IPS-NIHi11 (cell line): ENCODE measurements at places on chromosomes 1 and 21.

DNA sequence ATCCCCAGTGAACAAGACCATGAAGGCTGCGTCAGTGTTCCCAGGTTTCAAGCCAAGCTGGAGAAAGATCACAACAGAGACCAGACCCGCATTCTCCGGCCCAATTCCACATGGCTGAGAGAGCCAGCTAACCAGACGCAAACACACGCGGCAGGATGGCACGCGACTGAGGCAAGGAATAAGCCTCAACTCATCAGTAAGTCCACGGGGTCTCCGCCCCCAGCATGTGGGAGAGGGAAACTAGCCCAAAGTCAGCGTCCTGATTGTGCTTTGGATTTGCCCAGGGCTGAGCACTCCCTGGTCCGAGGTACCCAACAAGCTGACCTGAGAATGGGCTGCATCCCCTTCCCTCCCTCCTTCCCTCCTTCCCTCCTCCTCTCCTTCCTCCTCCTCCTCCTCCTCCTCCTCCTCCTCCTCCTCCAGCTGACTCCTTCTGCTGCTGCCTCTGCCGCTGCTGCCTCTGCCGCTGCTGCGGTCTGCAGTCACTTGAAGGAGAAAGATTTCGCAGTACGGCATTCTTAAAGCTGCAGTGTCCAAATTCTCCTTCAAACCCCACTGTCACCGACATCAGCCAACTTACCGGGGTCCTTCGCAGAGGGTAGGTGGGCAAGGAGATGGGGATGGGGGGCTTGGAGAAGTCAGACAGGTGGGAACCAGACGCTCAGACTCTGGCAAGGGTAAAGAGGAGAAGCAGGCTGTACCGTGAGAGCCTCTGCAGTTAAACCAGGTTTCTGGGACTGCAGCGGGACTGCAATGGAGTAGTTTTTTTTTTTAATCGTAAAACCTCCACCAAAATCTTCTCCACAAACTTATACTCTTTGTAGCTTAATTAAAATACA is 33.0 kb upstream of the H6PD start:
- DNase-seq, result no peak

GRCh38 chr1:70509996-70510876 is 99.2 kb downstream of the CTH start:
- peak; percentile 72 for DNase-seq

DNA sequence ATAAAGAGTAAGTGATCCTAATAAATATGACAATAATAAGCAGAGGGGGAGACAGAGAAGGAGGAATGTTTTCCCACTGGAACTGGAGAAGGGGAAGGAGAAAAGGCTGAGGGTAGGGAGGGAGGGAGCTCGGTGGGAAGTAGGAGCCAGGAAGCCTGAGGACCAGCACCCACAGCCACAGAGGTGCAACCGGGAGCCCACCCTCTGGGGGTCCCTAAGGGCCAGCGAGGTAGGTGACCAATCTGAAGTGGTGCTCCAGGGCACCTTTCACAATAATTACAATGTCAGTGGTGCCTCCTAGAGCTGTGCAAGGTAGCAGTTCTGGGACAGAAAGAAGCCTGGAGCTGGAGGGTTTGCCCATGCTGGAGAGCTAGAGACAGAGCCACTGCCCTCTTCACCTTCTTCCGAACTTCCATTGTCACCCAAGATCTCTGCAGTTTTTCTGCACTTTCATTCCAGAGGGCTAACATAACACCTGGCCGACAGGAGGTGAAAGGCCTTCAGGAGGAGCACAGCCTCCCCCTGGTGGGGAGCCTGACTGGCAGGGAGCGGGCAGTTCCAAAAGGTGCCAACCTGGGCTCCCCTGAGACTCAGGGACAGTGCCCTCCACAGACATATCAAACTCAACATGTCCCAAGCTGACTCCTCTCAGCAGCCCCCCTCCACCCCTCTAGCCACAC is 4.1 kb upstream of the AHCYL1 start:
- DNase-seq, result peak; percentile 57

- DNase-seq, result no peak
These were observed 18.0 kb downstream of the IER5 start for GRCh38 chr1:181106479-181106878.

DNA sequence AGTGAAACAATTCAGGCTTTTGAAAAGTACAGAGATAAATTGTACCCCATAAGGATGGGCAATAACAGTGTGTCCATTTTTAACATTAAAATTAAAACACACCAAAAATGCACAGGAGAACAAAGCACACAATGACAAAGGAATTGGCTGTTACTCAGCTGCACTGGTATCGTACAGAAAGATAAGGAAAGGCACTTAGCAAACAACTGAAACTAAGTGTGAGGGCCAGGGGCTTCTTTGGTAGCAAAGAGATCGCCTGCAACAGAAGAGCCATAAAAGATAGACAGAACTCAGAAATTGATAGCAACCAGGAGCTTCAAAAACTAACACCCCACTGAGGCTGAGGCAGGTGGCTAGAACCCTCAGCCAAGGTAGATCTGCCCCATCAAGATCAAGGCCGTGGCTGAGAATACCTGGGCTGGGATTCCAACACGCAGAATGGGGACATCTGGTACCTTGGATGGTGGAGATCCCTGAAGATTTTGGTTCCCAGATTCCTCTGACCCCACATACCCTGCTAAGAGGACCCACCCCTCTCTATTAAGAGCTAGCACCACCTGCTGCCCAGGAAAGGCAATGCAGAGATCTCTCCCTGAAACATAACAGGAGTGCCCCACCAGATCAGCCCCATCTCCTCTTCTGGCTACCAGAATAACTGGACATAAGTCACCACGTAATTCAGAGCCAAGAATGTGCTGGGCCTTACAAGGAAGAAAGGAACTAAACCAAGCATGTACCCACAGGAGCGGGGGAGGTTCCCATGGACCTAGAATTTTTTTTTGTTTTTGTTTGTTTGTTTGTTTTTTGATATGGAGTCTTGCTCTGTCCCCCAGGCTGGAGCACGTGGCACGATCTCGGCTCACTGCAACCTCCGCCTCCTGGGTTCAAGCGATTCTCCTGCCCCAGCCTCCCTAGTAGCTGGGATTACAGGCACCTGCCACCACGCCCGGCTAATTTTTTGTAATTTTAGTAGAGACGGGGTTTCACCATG is 16.2 kb downstream of the PLEKHO1 start:
- peak; percentile 79 for DNase-seq

GRCh38 chr1:236692128-236692527 is 5.8 kb downstream of the ACTN2 start:
- DNase-seq, result no peak

DNA sequence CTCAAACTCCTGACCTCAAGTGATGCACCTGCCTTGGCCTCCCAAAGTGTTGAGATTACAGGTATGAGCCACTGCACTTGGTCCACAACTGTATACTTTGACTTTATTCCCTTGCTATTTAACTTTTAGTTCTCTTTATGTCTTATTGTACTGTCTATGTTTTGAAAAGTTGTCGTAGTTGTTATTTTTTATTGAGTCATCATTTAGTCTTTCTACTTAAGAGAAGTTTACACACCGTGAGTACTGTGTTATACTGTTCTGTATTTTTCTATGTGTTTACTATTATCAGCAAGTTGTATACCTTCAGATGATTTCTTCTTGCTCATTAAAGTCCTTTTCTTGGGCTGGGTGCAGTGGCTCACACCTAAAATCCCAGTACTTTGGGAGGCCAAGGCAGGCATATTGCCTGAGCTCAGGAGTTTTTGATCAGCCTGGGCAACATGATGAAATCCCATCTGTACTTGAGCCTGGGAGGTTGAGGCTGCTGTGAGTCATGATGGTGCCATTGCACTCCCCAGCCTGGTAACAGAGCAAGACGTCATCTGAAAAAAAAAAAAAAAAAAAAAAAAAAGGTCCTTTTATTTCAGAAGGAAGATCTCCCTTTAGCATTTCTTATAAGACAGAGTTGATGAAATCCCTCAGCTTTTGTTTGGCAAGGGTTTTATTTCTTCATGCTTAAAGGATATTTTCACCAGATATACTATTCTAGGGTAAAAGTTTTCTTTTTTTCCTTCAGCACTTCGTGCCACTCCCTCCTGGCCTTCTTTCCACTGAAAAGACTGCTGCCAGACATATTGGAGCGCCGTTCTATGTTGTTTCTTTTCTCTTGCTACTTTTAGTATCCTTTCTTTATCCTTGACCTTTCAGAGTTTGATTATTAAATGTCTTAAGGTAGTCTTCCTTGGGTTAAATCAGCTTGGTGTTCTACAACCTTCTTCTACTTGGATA is 47.6 kb downstream of the TNFSF18 start:
- DNase-seq, result no peak

- no peak for DNase-seq
These were observed 785.7 kb downstream of the ADGRL2 start for GRCh38 chr1:82586473-82586872.

GRCh38 chr1:40141878-40142535 is 19.2 kb upstream of the RLF start:
- DNase-seq, result no peak

DNA sequence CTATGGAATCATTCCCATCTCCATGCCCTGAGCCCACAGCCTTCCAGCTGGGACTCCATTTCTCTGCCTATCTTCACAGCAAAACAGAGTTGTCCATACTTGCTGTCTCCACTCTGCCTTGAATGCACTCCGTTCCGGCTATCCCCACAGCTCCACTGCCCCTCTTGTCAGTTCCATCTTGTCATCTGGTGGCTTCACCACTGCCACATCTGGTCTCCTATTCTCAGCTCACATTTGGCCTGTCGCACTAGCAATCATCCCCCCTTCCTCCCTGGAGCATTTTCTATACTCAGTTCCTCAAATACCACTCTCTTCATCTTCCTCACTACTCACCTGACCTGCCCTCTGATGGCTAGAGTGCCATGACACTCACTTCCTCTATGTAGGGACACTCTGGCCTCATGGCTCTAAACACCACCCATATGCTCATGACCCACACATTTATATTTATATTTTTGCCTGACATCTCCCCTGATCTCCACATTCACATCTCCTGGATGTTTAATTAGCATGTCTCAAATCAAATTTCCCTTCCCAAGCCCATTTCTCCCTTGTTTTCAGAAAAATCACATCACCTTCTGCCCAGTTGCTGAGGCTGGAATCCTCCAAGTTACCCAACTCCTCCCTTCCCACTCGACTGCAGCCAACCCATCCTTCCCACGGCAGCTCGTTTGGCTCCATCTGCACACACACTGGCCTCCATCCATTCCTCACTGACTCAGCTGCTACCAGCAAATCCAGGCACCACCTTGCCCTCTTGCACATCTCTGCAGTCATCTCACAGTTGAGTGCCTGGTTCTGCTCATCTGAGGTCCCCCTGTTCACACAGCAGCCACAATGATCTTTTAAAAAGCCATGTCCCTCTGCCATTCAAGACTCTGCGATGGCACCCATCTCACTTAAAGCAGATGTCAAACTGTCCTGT is 6.1 kb downstream of the ZNF692 start:
- DNase-seq, result no peak

GRCh38 chr1:148166558-148167492 is 14.7 kb upstream of the NBPF11 start:
- DNase-seq, result peak; percentile 8

- DNase-seq, result peak; percentile 91
These were observed 43.5 kb downstream of the LGR6 start for GRCh38 chr1:202237052-202237451.

- no peak for DNase-seq
These were observed 4.4 kb downstream of the CHIT1 start for GRCh38 chr1:203225071-203225470.

DNA sequence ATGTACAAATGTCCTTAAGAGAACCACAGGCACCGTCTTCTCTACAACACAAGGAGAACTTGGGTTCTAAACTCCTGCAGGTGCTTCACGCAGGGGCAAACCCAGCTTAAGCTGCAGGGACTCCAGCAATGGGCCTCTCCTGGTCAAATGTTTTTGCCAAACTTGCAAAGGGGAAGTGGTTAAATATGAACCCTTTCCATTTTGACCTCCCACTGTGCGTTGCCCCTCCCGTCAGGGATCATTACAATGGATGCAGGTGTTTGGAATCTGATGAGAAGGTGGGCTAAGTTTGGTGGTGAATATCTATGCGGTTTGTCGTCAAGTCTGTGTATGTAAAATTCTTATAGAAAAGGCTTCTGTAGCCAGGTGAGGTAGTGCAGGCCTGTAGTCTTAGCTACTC is 29.1 kb upstream of the SLC25A33 start:
- no peak for DNase-seq

GRCh38 chr21:23162198-23162946 is 2164.2 kb downstream of the NCAM2 start:
- DNase-seq, result no peak

DNA sequence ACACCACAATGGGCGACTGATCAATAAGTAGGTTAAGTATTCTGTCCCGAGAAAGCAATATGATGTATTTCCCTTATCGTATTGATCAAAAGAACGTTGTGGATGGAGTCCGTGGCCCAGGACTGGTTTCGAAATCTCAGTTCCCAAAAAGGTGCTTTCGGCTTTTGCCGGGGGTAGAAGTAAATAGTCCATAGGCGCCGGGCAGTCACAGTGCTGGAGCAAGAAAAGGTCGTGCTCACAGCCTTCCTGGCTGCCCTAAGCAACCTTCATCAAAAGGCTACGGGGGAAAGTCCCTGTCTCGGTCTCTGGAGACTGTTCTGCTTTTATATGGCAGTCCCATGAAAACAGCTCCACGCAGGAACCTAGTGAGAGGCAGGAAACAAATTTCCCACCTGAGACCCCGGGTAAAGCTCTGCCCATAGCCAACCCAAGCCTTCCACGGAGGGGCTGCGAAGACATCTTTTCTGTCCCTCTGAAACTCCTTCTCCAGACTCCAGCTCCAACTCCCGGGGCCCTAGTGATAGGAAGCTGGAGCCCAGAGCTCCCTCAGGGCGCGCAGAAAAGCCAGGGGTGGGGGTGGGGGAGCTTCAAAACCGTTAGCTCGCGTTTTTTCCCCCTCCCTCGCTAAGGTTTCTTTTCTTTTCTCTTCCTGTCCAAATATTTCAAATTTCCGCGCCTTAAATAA is 7.0 kb downstream of the CDKN2C start:
- peak; percentile 29 for DNase-seq

- DNase-seq, result no peak
These were observed 93.0 kb downstream of the VWA5B1 start for GRCh38 chr1:20383631-20384030.

DNA sequence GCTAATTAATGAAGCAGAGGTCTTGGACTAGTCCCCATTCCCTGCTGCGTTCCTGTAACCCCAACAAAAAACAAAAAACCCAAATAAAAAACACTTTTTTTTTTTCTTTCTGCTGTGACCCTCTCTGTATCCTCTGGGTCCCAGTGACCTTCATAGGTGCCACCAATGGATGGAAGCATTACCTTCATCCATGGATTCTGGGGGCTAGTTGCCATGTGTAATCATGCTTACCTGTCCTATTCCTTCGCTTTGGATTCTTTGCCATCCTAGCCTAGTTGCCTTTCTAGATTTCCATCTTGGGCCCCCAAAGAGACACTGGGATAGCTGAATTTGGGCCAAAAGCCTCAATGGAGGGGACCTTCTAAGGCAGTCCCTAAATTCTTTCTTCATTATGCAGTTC is 1208.7 kb downstream of the BRINP3 start:
- DNase-seq, result peak; percentile 6

DNA sequence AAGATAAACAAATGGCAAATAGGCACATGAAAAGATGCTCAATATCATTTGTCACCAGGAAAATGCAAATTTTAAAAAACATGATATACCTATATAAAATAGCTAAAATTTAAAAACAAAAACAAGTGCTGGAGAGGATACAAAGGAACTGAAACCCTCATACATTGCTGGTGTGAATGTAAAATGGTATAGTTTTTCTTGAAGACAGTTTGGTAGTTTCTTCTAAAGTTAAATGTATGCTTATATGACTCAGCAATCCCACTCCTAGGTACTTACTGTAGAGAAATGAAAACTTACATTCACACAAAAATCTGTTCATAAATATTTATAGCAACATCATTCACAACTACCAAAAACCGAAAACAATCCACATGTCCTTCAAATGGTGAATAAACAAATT is 11.2 kb downstream of the TAF12 start:
- no peak for DNase-seq

- DNase-seq, result no peak
These were observed 8.3 kb downstream of the IL24 start for GRCh38 chr1:206905295-206906164.
